Effector CD8-positive, alpha-beta T cell (primary cell): ENCODE measurements at places on chromosomes 13 and 19.

GRCh38 chr13:29654384-29654783 lies 58.9 kb upstream of the SLC7A1 start:
- no peak for DNase-seq

DNA sequence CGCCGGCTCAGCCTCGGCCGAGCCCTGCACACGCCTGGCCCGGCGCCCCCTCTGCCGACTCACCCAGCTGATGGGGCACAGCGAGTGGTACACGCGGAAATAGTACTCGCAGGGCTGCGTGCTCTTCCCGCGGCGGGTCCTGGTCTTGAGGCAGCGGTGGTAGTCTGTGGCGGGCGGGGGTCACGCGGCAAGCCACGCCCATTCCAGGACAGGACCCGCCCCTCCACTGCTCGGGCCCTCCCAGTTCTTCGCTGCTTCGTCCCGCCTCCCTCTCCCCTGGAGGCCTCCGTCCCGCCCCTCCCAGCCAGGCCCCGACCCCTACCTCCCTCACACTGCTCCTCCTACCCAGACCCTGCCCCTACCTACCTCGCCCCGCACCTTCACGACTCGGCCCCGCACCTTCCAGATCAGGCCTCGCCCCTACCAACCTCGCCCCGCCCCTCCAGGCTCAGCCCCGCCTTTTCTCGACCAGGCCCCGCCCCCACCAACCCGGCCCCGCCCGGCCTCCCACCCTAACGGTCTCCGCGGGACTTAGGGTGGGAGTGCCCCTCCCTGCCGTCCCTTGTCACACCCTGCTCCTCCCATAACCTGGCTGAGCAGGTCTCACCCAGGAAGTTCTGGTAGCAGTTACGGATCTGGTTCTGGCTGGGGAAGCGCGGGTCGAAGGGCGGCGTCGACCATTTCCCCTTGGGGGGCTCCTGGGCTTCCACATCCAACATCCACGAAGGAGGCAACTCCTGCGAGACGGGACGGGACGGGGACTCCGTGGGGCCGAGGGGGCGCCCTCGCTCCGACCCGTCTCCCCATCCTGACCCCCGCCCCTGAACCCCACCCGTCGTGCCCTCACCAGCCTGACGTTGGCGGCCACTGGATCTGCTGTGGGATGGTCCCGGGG lies 469 bp downstream of the COX6B2 start:
- DNase-seq, result peak; percentile 68

GRCh38 chr19:2443116-2443784 lies 13.5 kb downstream of the LMNB2 start:
- DNase-seq, result no peak

GRCh38 chr19:16660763-16661479 lies at the start of gene TMEM38A:
Gene TMEM38A, plus strand, starts transcription at chr19:16661139. Its CDS starts 79 bp downstream, at chr19:16661218.
- DNase-seq, result peak; percentile 27

DNA sequence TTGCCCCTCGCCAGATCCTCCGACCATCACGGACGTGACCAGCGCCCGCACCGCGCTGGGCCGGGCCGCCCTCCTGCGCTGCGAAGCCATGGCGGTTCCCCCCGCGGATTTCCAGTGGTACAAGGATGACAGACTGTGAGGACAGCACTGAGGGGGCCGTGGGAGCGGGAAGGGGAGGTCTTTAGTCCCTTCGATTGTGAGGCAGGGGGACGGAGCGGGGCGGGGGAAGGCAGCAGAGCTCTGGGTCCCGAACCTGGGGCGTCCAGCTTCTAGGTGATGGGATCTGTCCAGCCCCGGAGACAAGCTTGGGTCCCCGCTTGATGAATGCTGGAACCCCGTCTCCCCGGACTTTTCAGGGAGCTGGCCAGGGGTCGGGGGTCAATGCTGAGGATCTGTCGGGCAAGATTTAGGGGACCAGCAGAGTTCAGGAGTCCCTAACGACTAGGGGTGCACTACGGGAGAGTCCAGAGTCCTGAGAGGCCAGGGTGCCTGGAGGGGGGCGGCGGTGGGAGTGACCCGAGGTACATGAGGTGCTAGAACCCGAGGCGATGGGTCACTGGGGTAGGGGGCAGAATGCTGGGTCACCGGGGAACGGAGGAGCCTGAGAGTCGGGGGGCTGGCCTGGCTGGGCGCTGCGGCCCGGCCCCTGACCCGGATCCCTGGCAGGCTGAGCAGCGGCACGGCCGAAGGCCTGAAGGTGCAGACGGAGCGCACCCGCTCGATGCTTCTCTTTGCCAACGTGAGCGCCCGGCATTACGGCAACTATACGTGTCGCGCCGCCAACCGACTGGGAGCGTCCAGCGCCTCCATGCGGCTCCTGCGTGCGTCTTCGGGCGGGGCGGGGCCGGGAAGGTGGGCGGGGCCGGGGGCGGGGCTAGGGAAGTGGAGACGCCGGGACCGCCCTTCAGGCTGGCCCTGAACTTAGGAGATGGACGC lies 14.6 kb downstream of the VSIG10L start:
- DNase-seq, result peak; percentile 24

DNA sequence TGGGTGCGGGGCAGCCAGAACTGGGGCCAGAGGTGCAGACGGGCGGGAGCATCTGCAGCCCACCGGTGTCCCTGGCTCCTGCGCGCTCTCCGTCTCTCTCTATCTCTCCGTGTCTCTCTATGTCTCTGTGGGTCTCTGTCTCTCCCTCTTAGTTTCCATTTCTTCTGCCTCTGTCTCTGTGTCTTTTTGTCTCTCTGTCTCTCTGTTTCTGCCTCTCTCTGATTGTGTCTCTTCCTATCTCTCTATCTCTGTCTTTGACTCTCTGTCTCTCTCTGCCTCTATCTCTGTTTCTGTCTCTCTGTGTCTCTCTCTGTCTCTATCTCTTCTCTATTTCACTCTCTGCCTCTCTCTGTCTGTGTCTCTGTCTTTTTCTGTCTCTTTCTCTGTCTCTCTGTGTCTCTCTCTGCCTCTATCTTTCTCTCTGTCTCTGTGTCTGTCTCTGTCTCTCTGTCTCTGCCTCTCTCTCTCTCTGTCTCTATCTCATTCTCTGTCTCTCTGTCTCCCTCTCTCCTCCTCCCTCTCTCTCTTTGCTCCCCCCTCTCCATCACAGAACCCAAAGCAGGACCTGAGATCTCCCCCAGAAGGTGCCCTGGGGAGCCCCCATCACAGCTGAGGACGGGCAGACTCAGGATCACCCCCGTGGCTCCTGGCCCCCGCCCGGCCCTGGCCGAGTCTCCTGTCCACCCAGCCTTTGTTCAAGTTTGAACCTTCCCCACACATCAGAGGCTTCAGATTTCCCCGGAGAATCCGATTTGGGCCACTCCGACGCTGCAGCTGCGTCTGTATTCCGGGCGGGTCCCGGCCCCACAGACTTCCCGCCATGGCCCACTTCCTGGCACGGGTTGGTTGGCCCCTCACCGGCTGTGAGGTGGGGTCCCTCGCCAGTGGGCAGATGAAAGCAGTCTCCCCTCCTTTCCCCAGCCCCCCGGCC lies 48.6 kb upstream of the TCF3 start:
- no peak for DNase-seq

GRCh38 chr13:100976993-100977392 lies 302.4 kb upstream of the TMTC4 start:
- DNase-seq, result no peak

GRCh38 chr19:941292-942132 lies 15.7 kb downstream of the ARID3A start:
- no peak for DNase-seq
